ENCODE measurements at places on chromosomes 4 and X.

DNA sequence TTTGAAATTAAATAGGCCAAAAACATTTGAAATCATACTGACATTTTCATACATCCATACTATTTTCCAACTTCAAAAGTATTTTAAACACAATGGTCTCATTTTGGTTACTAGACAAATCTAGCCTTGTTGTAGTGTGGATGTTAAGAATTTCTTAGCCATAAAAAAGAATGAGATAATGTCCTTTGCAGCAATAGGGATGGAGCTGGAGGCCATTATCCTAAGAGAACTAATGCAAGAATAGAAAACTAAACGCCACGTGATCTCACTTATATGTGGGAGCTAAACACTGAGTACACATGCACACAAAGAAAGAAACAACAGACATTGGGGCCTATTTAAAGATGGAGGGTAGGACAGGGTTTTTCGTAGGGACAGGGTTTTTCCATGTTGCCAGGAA lies 153.8 kb downstream of the CCSER1 start:
- no peak for DNase-seq

- no peak for DNase-seq
Measured at GRCh38 chr4:19683426-19683825, 568.3 kb upstream of the SLIT2 start.

DNA sequence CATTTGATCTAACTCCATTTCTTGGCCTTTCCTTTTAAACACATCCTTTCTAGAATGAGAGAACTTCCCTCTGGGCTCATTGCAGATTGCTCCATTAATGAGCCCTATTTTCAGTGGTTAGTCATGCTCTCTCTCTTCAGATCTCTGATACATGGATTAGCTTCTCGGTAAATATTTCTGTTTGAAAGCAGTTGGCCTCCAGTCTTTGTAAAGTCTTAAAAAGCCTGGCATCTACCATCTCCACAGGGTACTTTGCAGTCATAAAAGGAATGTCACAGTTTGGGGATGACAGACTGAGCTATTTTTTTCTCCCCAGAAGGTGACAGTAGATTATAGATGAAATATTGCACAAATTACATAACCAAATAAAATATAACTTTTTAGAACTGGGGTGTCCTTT lies 72.7 kb downstream of the UNC5C start:
- DNase-seq, result no peak

DNA sequence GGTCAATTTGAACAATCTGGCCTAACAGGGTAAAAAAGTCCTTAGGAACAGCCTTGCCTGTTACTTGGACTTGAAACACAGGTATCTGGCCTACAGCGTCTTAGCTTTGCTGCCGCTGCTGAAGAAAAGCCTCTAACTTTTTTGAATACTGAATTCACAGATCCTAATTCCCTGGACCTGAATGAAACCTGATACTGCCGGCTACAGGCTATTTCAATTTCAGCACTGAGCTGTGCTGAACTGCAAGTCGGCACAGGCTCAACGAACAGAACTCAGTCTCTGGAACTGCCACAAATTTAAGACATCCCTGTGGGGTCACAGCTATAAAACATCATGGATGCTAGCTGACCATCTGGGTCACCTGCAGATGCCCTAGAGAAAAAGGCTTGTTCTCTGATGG lies 7.2 kb downstream of the NR0B1 start:
- DNase-seq, result no peak

DNA sequence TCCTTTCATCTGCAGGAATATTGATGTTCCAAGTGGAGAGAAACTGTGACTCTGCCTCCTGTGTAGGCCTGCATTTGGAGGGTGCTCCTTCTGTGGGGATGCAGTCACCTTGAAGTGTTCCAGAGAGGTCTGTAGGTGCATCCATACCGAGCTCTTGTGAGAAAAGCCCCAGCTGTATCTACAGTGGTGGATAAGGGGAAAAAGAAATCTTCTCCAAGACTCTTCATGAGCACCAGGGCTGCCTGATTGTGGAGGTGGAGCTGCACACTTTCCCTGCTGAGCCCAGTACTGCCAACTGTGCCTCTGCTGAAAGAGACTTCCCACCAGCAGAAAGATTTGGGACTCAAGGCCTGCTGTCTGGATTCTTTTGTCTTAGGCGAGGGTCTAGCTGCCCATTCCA lies 35.1 kb upstream of the ADH4 start:
- no peak for DNase-seq

DNA sequence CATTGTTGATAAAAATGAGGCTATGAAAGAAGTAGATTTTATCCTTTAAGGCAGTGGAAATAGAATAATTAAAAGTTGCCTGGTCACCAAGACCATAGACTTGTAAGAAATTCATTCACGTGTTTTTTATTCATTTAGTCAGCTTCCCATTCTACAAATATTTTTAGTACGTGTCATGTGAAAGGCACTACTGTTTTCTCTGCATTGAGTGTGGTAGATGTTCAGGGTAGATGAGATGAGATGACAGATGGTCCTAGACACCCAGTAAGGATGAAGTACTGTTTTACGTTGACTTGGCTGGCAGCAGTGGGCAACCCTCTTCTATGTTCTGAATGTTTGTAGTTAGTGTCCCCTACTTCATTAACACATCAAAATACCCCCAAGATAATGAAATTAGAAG lies 228.1 kb downstream of the ARHGAP24 start:
- DNase-seq, result no peak

- DNase-seq, result peak; percentile 4
Measured at GRCh38 chrX:69493193-69493592, 10.9 kb upstream of the NALF2 start.

DNA sequence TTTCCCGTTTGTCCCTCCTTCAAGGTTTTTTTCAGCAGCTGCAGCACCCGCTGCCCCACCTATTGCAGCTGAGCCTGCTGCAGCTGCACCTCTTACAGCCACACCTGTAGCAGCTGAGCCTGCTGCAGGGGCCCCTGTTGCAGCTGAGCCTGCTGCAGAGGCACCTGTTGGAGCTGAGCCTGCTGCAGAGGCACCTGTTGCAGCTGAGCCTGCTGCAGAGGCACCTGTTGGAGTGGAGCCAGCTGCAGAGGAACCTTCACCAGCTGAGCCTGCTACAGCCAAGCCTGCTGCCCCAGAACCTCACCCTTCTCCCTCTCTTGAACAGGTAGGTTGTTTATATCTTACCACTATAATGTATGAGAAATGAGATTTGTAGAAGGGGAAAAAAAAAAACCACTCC lies 4.5 kb downstream of the PRR27 start:
- DNase-seq, result no peak

GRCh38 chr4:116110713-116111112 lies 974.7 kb downstream of the TRAM1L1 start:
- no peak for DNase-seq

DNA sequence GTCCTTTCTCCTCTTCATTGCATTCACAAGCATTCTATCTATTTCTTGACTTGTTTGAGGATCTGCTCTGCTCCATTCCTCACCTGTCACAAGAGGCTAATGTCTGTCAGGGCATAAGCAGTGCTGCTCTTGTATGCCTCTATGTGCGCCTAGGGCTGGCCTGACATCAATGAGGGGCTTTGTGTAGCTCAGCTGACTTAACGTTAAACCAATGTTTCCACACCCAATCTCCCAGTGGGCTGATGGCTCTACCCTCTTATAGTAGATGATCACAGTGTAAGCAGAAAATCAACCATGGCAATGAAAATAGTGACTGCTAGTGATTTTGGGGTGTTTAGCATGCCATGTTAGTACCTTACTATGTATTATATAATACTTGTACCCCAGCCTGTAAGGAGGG lies 139.0 kb downstream of the UNC5C start:
- DNase-seq, result no peak

DNA sequence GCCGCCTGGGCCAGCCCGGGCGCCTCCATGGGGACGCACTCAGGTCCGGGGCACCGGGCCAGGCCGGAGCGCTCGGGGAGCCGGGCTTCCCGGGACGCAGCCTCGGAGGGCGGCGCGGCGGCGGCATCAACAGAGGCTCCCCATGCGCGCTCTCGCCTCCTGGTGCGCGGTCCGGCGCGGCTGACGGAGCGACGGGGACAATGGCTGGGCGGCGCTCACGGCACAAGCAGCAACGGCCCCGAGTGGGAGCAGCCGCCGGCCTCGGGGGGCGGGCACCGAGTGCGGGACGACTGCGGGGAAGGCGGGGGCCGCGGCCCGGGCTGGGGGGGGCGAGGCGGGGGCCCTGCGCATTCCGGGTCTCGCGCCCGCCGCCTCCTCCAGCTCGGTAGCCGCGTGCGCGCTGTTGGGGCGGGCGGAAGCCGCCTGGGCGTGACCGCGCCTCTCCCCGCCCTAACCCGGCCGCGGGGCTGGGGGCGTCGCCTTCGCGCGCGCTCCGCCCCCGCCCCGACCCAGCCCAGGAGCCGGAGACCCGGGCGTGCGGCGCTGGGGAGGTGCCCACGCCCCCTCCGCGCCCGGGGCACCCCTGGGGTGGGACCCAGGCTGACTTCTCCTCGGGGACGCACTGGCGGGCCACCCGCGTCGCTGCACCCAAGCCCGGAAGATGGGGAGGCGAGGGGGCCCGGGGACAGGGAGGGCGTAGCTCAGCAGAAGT lies at the start of gene PRKX:
Gene PRKX, minus strand, starts transcription at position 425 of the 712 bp plus-strand sequence. Its CDS starts 396 bp downstream, at position 29.
- peak; percentile 49 for DNase-seq

- DNase-seq, result no peak
Measured at GRCh38 chr4:8323947-8324555, 54.5 kb downstream of the HTRA3 start.

DNA sequence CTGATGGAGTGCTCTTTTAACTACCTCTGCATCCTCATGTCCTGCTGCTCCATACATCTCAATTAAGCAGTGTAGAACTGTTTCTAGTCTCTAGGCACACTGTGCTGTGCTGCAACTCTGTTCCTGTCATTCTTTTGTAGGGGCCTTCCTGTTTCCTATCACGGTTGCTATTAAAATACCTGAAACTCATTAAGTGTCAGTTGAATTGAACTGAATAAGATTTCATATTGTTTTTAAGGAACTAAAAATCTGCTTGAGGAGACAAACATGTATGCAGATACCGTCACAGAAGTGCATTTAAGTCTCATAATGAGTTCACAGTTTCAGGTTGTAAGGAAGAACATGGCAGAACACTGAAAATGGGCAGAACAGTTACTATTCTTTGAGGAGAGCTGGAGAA lies 170.1 kb downstream of the LARP7 start:
- DNase-seq, result no peak

- DNase-seq, result no peak
Measured at GRCh38 chr4:115117651-115118050, 4.2 kb upstream of the NDST4 start.

DNA sequence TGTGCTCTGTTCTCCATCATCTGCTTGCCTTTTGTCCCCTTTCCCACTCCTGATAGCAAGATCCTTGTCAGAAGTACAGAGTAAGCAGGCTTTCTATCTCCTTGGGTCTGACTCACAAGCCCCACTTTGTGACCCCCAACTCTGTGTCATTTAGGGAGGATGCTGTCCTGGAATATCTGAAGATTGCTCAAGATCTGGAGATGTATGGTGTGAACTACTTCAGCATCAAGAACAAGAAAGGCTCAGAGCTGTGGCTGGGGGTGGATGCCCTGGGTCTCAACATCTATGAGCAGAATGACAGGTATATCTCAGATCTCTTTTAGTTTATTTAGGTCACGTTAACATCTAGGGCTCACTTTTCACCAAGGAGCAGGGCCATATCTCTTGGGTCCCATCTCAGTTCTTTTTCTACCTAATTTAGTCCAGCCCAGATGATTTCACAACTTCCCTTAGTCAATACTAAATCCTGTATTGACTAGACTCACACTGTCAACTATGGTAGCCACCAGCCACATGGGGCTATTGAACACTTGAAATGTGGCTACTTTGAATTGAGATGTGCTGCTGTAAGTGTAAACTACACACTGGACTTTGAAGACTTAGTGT lies 64.3 kb downstream of the MSN start:
- DNase-seq, result no peak

DNA sequence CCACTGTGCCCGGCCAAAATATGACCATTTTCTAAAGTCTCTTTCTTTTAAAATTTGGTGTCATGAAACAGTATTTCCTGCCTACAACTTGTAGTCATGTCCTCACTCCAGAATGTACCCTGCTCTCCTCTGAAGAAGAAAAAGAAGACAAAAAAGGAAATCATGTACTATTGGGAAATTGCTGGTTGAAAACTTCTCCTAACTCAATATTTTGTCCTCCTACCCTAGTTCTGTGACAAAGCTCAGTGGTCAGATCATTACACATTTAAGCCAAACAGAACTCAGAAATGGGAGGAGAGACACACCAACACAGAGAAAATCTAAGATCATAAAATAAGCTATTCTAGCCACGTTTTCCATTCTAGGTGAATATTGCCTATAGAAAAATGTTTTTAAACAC lies 127.7 kb downstream of the IRF2 start:
- DNase-seq, result no peak

- no peak for DNase-seq
Measured at GRCh38 chr4:107978716-107979451, 10.8 kb upstream of the HADH start.

- no peak for DNase-seq
Measured at GRCh38 chr4:185738038-185738552, 73.9 kb downstream of the SORBS2 start.

- DNase-seq, result no peak
Measured at GRCh38 chrX:85882601-85883000, 164.8 kb downstream of the CHM start.

GRCh38 chrX:67328476-67328875 lies 215.3 kb upstream of the AR start:
- no peak for DNase-seq

GRCh38 chr4:158129694-158130093 lies 43.1 kb downstream of the GASK1B start:
- DNase-seq, result no peak

GRCh38 chr4:7792616-7793015 lies 147.0 kb downstream of the AFAP1 start:
- DNase-seq, result no peak

DNA sequence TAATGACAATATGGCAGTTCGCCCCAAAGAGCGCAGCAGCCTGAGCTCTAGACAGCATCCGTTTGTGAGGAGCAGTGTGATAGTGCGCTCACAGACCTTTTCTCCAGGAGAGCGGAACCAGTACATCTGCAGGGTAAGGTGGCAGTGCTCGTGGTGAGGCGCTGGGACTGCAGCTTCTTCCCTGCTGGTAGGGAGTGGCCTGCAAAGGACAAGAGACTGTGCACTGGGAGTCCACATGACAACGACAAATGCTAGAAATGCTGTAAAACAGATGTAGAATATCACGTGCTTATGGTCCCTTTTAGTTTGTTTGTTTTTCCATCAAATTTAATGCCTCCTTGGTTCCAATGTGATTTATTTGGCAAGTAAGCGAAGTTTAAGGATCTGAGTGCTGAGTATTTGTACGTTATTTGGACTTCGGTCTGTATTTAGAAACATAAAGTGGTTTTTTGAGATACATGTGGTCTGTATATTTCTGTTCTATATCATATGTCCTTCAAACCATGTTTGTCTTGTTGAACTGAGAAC lies 35.8 kb downstream of the CLDN22 start:
- DNase-seq, result no peak
